ENCODE measurements at places on chromosomes 6 and 20.
A peak's percentile ranks its signal among the peaks of the same experiment; 100 is the strongest.

DNA sequence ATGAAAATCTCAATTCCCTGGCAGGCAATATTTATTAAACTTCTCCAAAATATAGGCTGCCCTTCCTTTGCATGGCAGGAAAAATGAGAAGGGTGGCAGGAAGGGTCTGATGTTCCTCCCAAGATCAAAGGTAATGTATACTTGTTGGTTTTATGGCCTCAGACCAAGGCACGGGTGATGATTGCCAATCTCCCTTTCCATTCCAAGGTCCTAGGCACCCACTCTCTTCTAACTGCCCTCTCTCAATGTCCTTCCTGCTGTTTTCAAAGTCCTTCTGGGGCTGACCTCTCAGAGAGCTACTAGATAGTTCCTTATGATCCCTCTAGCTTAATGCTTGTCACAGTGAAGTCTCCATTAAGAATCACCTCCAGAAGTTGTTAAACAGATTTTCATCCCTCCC is 15.6 kb upstream of the JAG1 start:
- DNase-seq, result no peak

GRCh38 chr6:15528870-15529269 is 134.0 kb downstream of the DTNBP1 start:
- no peak for DNase-seq

GRCh38 chr20:62885896-62886708 is 24.5 kb upstream of the TCFL5 start:
- no peak for DNase-seq

DNA sequence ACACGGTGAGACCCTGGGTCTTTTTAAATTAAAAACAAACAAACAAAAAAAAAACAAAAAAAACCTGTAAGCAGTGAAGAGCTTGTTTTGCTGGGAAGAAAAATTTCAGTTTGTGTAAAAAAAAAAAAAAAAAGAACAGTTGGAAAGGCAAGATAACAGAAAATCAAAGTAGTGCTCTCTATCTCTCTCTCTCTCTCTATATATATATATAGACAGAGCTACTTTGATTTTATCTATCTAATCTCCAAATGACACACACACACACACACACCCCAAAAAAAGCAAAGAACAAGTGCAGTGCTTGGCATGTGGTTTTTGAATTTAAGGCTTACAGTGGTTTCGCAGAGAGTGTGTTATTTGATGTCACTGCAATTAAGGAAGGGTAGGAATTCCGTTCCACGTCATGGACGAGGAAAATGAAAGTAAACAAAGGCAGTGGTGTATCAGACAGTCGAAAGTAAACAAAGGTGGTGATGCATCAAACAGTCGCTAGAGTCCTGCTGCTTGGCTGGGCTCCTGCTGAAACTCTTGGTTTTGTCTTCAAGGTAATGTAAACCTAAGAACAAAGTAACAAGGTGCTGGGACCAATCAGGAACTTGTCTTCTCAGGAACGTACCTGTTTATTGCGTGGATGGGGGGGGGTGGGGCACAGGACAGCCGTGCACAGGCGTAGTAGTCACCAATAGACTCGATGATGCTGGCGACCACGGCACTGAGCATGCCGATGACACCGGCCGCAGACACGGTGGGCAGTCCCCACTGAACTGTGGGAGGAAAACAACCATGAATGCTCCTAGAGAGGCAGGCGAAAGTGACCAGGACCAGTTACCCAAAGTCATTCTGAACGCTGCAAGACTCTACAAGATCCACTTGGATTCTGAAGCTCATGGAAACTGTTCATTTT is 131.8 kb downstream of the SLC23A2 start:
- no peak for DNase-seq

GRCh38 chr20:58753267-58753921 is 60.8 kb downstream of the NPEPL1 start:
- DNase-seq, result no peak

DNA sequence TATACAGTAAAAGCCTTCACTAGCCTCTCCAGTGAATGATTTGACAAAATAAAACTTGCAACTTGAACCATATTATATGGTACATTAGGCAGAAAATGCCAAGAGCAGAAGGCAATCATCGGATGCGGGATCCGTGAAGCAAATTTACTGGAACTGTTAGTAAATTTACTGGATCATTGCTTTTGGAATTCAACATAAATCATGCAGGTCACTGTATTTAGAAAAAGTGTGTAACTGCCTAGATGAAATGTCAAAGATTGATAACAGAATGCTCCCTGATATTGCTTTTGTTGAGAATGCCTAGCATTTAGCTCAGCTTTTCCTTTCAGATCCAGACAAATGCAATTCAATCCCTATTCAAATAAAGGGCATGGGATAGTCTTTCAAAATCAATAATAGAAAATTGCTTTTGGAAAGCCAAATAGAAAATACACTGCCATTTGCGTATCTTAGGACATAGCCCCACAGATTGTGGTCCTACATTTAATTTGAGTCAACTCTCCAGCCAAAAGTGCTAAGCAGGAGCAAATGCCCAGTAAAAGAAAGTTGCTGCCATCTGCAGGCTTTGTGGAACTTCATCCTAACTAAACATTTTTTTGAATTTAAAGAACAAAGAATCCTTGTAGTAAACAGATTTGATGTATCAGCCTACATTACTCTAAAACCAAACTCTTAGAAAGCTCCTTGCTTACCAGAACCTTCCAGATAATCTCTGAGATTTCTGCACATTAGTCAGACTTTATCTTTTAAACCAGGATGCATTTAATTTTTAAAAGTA is 109.5 kb upstream of the HSF2 start:
- no peak for DNase-seq

DNA sequence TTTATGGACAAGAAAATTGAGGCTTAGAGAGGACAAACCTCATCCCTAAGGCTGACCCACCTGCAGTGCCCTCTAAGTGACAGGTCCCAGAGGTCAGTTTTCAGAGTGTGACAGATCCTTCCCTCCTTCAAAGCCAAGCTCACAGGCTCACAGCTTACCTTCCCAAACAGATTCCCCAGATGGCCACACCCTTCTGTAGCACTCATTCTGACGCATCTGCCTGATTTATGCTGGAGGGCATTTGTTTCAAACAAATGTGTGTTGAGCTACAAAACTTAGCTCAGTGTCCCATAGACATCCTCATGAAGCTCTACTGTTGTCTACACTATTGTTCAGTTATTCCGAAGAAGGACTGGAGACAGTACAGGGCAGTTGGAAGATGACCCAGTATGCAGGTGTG is 60.6 kb upstream of the RIN2 start:
- DNase-seq, result no peak

- DNase-seq, result no peak
Measured at GRCh38 chr20:43159994-43160393, 29.7 kb downstream of the PTPRT start.

DNA sequence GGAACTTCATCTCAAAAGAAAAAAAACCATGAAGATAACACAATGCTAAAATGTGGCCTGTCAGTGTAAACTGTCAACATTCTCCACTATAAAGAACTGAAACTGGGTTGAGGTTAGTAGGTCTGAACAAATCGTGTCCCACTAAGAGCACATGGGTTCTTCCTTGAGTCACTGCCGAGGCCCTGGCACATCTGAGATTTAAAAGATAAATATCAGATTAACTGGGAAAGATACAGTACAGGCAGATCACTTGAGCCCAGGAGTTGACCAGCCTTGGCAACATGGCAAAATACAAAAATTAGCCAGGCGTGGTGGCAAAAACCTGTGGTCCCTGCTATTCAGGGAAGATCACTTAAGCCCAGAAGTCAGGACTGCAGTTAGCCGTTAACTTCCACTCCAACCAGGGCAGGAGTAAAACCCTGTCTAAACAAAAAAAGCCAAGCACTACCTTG is 5.6 kb downstream of the EEF1A1 start:
- no peak for DNase-seq

DNA sequence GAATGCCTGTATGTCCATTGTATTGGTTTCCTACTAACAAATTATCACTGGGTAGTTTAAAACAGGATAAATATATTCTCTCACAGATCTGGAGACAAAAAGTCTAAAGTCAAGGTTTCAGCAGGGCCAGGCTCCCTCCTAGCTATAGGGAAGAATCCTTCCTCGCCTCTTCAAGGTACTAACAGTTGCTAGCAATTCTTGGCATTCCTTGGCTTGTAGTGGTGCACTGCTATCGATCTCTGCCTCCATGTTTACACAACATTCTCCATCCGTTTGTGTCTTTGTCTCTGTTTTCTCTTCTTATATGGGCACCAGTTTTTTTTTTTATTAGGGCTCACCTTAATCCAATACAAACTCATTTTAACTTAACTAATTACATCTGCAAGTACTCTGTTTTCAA is 48.9 kb downstream of the OR2B6 start:
- no peak for DNase-seq

DNA sequence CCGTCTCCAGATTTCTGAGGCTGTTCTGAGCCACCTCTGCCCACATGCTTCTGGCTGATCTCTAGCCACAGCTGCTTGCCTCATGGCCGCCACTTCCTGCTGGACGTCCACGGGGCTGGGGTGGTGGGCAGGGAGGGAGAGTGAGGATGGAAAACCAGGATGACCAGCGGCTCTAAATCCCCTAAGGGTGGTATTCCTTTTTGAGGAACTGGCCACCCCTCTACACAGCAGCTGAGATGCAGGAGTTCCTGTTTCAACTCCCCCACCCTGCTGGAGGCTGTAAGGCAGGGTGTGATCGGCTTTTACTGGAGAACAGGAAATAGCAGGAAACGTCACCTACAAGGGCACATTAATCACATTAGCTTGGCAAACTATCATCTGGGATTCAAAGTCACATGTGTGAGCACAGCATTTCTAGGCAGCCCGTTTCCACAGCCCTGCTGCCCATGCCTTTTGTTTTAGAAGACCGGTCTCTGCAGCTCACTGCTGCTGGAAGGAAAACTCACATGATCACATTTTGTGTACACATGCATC is 181.6 kb upstream of the ECI2 start:
- DNase-seq, result peak; percentile 80

All from NCI-H226 (cell line).